ENCODE measurements at places on chromosomes 7 and 10.
A peak's percentile ranks its signal among the peaks of the same experiment; 100 is the strongest.

DNA sequence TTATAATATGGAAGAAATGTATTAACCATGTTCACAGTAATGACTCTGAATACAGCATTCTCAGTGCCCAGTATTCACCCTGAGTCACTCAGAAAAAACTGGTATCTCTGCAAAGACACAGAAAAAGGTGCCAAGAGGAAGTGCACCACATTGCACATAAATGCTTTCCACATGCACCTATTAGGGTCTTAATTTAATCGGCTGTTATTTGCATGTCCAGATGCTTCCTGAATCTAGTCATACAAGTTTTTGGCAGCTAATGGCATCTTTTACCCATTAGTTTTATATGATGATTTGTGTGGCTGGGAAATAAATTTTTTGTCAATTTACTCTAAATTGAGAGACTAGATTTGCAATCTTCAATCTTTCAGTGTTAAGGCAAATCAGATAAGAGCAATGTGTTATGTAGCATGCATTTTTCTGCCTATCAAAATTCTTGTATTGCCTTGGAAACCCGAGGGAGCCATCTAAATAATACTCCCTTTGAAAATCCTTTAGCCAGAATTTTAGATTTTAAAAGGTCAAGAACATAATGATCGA, 58.2 kb downstream of the ZNF680 start:
- DNase-seq, result no peak

GRCh38 chr7:22867003-22867402, 44.4 kb upstream of the TOMM7 start:
- DNase-seq, result no peak

DNA sequence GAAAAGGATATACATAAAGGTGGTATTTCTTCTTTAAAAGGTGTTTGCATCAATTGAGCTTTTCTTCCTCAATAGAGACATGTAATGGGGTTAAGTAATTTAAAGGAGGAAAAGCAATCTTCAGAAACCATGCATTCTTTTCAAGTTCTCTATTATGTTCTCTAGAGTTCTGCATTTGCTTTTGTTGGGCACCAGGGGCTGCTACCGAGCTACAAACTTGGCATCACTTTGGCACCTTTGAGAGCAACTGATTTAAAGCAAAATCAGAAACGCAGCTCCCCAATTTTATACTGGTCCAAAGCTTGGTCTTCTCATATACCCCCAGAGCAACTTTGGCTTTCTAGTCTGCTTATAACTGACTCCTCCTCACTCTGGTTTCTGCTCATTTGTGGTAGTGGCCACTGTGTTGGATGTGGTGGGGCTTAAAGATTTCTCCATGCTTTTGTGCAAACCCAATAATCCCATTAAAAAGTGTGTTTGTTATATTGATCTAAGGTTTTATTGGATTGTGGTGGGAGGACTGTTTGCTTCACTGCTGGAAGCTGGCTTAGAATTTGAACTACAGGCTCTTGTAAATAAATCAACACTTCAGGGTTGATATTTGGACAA, 712.1 kb downstream of the PHTF2 start:
- DNase-seq, result peak; percentile 27

DNA sequence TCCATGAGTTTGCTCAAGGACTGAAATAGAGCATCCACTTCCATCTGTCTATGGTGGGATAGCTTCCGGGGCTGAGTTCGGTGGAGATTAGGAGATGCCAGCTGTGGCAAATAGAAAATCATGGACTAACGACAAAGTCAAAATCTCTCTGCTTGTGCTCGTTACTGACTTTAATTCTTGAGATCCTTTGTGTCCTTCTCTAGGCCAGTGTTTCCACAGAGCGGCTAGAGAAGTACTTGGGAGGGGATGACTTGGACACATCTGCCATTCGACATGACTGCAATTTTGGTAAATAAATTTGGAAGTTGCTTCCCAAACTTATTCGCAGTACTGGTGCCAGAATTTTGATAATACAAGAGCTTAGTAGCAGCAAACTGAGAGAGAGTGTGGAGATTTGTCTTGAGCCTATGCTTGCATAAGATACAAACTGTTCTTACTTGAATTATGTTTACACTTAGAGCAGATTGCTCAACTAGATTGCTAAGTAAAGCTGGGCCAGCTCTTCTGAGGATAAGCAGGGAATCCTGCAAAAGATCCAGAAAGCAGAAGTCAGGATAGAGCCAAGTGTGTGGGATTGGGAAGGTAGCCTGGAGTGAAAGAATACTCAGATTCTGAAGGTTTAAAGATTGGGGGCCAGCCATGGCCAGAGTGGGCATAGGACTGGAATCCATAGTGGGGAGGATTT, 27.6 kb downstream of the ABCC2 start:
- no peak for DNase-seq

DNA sequence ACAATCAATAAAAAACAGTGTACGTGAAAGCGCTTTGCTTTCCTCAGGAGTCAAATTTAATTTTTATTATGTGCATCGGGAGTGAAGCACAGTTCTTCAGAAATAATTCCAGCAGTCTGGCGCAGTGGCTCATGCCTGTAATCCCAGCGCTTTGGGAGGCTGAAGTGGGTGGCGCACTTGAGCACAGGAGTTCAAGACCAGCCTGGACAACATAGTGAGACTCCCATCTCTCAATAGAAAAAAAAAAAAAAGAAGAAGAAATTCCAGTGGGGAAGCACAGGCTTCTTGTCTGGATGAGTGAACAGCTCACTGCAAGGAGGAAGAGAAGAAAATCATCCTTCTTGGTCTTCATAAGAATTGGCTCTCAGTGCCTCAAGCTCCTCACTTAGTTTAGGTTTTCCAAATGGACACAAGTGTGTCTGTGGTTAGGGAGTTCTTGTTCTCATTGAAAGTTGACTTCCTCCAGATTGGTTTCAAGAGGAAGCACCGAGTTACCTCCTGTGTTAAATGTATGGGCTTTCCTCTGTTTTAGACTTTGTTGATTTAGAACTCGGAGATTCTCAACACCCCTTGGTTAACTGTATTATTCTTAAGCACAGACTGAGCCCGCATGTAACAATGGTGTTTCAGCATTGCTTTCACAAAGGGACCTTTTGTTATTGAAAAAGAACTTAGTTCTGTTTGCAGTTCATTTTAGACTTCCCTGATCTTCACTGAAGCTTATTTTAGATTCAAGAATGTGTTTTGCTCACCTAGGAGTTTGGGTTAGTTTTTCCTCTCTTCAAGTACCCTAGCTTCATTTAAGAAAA, 28.0 kb downstream of the LMTK2 start:
- DNase-seq, result no peak

- no peak for DNase-seq
These were observed 45.1 kb downstream of the BPGM start for GRCh38 chr7:134691546-134692343.

GRCh38 chr7:2807845-2808772, 36.0 kb downstream of the GNA12 start:
- no peak for DNase-seq

All from AML-193 (cell line).